ENCODE measurements at places on chromosomes 3 and 15.

DNA sequence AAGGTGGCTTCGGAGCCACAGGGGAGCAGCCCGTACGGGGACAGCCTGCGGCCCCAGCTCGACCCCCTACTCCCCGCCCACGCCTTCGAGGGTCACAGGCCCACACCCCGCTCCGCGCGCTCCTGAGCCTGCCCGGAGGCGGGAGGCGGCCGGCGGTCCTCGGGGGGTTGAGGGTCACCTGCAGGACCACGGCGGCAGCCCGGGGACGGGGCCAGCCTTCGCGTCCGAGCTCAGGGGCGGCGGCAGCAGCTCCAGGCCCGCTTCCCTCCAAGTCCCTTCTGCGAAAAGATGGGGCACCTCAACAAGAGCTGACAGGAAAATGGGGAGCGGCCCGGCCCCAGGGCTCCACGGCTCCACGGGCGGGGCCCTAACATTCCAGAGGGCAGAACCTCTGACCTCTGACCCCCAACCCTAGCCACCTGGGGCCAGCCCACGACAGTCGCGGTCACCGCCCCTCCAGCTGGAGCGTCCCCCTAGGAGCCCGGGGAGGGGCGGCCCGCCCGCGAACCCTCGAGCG lies 428 bp downstream of the LYSMD4 start:
- DNase-seq: no peak

GRCh38 chr3:171116824-171117395 lies 90.4 kb upstream of the SLC2A2 start:
- DNase-seq: no peak

- no peak for DNase-seq
These were observed 36.3 kb upstream of the TSC22D2 start for GRCh38 chr3:150371741-150372254.

- DNase-seq: no peak
These were observed 129.8 kb downstream of the ZNF385D start for GRCh38 chr3:21621181-21621651.

DNA sequence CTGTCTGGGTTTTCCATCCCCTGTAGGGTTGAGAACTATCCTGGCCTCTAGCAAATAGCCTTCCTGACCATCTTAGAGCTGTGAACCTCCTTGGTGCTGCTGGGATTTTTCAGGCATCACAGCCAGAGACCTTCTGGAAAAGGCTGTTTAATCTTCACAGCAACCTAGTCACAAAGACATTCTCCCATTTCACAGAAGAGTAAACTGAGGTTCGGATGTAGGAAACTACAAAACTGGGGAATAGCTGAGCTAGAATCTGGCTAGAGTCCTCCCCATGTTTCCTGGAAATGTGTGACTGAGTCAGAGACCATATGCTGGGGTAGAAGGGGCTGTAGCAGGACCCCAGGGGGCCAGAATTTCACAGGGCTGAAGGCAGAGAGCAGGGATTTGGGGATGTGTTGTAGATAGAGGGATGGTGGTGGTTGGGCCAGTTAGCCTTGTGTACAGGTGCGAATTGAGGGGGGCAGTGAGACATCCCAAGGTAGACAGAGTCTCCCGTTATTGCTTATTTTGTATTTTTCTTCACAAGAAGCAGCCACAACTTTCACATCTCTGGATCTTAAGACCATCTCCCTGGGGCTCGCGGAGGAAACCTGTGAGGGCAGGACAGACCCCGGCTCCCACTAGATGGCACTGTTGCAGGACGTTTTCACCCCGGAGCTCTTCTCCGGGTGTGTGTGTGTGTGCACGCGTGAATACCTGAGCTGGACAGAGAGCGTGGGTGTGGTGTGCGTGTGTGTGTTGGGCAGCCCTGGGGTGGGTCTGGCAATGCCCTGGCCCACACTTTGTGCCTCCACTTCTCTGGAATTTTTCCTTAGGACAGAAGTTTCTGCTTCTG lies 66.9 kb upstream of the PRR23C start:
- DNase-seq: peak; percentile 73

DNA sequence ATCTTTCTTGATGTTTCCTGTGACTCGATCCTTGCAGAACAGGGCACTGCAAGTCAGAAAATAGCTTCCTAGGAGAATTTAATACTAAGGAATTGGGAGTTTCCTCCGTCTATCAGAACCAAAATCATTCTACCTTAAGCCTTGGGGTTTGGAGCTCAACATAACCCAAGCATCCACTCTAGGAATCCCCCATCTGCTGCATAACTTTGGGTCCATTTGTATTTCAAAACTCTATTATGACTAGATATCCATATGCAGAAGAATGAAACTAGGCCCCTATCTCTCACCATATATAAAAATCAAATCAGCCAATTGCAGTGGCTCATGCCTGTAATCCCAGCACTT lies 61.7 kb upstream of the AKAP13 start:
- no peak for DNase-seq

DNA sequence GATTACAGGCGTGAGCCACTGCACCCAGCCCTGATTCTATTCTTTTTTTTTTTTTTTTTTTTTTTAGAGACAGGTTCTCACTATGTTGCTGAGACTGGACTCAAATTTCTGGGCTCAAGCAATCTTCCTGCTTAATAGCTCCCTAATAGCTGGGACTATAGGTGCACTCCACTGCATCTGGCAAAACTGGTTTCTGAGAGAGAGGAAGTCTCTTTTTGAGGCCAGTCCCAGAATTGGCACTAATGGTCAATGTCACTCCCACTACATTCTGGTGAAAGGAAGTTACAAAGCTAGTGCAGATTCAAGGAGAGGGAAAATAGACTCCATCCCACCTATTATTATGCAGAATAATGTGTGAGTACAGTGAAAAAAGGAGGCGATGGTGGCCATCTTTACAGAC lies 5.8 kb upstream of the TGFBR2 start:
- no peak for DNase-seq

DNA sequence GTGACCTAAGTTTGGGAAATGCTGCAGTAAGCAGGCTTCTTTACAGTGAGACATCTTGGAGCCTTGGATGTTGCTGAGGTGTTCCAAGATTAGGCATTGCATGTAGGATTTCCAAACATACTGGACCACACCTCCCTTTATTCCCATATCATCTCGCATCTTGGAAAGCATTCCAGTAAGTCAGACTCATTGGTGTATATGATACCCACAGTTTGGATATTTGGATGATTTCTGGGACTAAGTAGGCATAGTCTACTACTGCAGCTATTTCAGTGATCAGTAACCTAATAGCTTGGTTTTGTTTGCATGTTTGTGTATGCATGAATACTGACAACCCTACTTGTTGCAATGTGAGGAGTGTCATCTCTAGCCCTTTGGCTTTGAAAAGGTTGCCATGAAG lies 97.3 kb downstream of the SEMA6D start:
- no peak for DNase-seq

- DNase-seq: no peak
These were observed 32.9 kb upstream of the NR1I2 start for GRCh38 chr3:119748991-119749390.

- no peak for DNase-seq
These were observed 35.3 kb upstream of the MINAR1 start for GRCh38 chr15:79396850-79397249.

DNA sequence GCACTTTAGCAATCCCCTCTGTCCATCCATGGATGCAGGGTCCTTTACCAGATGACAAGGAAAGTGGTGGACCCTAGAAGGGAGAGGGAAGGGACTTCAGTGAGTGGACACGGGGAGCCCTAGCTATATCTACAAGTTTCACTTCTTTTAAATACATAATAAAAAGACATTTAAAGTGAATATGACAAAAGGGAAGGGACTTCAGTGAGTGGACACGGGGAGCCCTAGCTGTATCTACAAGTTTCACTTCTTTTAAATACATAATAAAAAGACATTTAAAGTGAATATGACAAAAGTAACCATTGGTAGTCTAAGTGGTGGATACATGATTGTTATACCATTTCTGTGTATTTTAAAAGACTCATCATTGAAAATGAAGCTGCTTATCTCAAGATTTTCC lies 81.9 kb upstream of the HES1 start:
- DNase-seq: no peak

DNA sequence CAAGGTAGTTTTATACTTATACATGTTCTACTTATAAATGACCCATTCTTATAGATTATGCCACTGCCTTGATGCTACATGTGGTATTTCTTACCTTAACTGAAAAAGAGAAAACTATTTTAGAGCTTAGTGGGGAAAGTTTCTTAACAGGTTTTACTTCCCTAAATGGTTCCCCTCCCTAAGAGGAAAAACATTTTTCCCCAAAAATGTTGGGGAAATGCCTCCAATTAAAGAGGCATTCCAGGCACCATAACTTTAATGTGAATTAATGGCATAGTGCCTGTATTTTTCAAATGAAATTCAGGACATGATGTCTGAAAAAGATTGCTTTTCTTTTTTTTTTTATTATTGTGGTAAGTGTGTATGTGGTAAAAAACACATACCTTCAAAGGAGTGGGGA lies 22.6 kb downstream of the GOLM2 start:
- no peak for DNase-seq

DNA sequence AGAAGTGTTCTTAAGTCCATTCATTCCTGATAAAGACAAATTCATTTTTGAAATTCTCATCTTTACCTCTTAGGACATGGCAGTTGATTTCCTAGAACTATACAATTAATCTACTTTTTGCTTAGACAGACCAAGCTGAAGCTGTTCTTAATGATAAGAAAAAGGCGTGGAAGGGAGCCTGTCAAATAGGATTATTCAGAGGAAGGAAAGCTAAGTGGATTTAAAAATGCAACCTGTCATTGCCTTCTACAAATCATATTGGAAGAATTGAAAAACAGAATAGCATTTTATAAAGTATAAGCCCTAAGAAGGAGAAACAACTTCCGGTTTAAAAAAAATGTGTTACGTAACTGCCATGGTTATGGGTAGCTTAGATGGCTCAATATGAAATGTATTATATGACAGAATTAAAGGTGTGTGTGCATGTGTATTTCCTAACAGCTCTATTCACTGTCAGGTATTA lies 81.2 kb upstream of the RAP2B start:
- DNase-seq: no peak

DNA sequence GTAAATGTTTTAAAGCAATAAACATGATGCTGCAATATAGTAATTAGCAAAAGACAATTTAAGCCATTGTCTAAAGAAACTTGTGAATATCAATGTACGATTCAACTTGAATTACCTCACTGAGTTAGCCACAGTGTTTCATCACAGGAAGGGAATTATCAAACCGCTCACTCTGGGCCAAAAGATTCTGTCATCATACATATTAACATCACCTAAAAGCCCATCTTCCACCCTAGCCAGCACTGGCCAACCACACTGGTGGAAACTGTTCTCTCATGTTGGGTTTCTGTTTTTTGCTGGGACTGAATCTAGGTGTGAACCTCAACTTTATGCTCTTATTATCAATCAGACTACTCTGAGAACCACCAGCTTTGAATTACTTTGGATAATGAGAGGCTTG lies 497.7 kb upstream of the THBS1 start:
- DNase-seq: no peak

GRCh38 chr3:77539677-77540076 lies 499.8 kb downstream of the ROBO2 start:
- no peak for DNase-seq

DNA sequence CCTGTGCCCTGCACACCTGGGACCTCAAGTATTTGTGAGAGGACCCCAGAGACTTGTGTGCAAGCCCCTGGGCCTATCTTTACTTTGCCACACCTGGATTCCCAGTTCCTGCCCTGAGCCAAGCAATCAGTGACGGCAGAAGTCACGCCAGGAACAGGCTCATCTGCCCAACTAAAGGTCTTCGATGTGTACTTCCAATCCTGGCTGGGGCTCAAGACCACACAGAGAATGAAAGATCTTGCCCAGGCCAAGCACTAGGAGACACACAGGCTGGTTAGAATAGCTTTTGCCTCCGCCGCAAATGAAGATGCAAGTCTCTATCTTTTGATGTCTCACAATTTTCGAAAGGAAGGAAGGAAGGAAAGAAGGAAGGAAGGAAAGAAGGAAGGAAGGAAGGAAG lies 228.8 kb downstream of the OCA2 start:
- no peak for DNase-seq

DNA sequence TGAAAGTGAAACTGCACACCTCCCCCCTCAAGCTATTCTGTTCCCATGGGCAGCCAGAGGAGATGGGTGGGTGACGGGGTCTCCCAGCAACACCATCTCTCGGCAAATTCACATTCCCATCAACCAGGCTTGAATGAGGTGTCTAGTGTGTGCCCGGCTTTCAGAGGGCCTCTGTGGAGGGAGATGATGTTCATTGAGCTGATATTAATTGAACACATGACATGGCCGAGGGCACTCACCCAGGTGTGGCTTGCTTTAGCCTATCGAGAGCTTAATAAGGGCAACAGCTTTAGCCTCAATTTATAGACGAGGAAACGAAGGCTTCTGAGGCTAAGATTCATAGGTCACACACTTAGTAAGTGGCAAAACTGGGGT lies 288.0 kb downstream of the UACA start:
- DNase-seq: no peak

DNA sequence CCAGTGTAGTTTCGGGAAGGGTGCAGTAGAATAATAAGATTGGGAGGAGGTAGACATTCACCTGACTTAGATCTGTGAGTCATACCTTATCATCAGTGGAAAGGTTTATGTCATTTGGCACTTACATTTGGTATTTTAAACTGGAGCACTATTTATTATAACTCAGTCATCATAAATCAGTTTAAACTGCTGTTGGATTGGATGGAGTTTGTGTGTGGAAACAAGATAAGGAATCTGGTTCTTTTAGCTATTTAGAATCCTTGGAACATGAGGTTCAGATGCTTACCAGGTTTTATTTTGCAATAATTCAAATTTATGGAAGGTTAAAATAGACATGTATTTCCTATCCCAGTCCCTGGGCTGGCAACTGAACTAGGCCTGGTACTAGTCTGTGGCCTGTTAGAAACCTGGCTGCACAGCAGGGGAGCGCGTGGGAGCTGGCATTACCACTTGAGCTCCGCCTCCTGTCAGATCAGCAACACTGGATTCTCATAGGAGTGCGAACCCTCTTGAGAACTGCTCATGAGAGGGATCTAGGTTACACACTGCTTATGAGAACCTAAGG lies 34.5 kb downstream of the ZFAND6 start:
- peak; percentile 18 for DNase-seq

DNA sequence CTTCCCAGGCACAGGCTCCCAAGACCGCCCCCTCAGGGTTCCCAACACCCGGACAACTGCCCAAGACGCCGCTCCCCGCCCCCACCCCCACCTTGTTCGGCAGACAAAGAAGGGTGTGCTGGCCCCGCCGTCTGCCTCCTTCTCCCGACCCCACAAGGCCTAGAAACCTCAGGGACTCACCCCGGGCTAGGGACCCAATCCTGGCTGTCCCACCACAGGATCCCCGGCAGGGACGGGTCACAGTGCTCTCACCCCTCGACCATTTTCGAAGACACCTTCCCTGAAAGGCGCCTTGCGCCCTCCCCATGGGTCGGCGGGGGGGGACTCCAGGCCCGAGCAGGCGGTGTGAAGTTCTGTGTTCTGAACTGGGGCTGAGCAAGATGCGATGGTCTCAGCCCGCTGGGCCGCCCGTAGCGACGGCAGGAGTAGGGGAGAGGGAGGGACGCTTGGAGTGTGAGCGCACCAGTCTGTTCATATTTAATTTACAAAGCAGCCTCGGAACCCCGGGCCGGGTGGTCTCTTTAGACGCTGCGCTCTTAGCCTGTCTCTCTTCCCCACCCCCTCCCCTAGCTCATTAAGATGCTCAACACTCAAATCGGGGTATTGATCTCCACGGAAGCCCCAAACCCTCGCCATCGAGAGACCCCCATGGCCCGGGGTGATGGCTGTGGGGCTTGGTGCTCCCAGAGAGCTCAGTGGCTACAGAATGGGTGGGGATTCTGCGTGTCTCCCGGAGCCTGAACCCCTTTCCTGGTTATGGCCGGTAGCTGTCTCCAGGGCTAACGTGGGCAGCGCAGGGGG lies 1.4 kb upstream of the ISLR2 start:
- no peak for DNase-seq

Data from activated naive CD8-positive, alpha-beta T cell treated with anti-CD3 and anti-CD28 coated beads, Interleukin-2, amount 50 U/mL, for 24 hours (primary cell).